ENCODE measurements at places on chromosomes 7 and 10. TPM values are rescaled to one million over a fixed set of nuclear protein-coding genes. Genes with fewer than 3 reads are reported as not detected.

Gene GAD2
- not detected for total RNA-seq

Gene C7orf57
- not detected for total RNA-seq

GRCh38 chr7:150481922-150482321 is 31.5 kb downstream of the GIMAP8 start:
- no peak for DNase-seq

DNA sequence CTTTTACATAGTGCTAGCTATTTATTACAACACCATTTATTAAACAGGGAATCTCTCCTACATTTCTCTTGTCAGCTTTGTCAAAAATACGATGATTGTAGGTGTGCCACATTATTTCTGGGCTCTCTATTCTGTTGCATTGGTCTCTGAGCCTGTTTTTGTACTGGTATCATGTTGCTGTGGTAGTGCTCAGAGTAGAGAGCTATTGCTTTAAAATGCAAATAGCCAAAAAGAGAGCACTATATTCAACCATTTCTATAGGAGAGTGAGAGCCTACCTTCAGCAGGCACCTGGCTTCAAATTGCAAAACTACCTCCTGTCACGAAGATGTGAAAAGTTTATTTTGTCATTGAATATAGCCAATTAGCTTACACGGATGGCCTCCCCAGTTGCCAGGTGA is 8.1 kb downstream of the ZNF92 start:
- DNase-seq: no peak

DNA sequence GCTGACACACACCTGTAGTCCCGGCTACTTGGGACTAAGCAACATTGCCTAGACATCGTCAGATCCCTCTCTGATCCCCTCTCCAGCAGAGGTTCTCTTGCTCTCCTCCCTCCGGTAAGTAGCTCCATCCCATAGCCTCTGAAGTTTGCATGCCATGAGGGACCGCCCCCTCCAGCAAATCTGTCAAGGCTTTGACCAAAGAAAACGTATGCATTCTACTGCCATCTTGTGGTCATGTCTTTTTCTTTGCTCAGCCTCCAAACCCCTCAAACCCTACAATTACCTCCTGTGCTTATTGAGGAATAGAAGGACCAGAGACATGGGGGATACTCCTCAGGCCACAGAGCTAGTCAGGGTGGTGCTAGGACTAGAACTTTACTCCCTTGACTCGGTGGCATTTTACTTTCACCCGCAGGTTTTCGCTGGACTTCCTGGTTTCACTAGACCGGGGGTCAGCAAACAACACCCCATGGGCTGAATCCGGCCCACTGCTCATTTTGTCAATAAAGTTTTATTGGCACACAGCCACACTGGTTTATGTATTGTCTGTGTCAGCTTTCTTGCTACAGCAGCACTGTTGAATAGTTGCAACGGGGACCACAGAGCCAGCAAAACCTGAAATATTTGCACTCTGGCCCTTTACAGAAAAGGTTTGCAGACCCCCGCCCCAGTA is 202.6 kb upstream of the FOXK1 start:
- DNase-seq: no peak

- DNase-seq: no peak
Measured at GRCh38 chr10:18086746-18087145, 53.5 kb upstream of the CACNB2 start.

DNA sequence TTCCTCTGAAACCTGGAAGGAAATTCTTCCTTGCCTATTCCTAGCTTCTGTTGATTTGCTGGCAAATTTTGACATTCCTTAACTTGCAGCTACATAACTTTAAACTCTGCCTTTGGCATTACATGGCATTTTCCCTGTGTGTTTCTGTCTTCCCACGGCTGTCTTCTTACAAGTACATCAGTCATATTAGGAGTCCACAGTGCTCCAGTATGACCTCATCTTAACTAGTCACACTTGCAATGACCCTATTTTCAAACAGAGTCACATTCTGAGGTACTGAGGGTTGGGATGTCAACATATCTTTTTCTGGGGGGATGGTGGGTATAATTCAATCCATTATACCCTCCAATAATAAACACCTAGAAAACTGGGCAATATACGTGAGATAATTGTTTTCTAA is 37.4 kb upstream of the EPHB6 start:
- no peak for DNase-seq

- no peak for DNase-seq
Measured at GRCh38 chr10:11573497-11573896, 38.0 kb downstream of the USP6NL start.
